ENCODE measurements at places on chromosomes 16 and 17.

DNA sequence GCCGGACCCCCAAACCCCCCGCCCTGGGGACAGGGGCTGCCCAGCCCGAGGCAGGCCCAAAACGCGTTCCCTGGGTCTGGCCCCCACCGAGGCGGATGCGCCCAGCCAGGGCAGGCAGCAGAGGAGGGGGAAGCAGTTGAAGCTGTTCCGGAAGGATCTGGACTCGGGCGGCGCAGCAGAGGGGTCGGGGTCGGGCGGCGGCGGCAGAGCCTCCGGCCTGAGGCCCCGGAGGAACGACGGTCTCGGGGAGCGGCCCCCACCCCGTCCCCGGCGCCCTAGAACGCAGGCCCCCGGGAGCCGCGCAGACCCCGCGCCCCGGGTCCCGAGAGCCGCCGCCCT is 22.9 kb upstream of the ZFPM1 start:
- DNase-seq = no peak

- no peak for DNase-seq
Measured at GRCh38 chr17:35132099-35132498, 10.0 kb downstream of the NLE1 start.

GRCh38 chr17:3502466-3502865 is 26.7 kb downstream of the ASPA start:
- DNase-seq = no peak

GRCh38 chr16:62741692-62742091 is 705.5 kb upstream of the CDH8 start:
- no peak for DNase-seq

- no peak for DNase-seq
Measured at GRCh38 chr16:68146585-68146984, 61.4 kb downstream of the NFATC3 start.

GRCh38 chr17:1714980-1715802 is 5.0 kb upstream of the TLCD2 start:
- DNase-seq = peak; percentile 82

DNA sequence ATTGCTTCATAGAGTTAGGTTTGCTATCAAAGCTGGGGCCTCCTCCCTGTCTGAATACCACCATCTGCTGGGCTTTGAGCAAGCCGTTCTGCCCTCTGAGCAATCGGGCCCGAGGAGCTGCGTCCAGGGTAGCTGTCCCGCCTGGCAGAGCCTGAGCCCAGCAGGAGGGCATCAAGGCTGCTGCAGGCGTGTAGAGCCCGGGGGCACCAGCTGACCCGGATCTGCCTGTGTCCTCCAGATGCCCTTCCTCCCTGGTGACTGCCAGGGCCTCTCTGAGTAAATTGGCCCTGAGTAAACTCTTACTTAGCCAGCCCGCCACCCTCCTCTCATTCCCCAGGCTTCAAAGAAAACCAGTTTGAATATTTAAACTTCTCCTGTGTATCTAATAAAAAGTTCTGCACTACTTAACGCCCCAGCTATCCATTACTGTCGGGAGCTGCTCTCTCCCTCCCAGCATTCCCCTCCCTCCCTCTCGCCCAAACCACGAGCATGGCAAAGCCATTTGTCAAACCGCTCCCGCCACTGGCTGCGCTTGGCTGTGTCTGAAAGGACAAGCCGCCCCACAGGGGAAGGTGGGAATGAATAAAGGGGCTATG is 16.4 kb downstream of the CDK5RAP3 start:
- DNase-seq = peak; percentile 54

DNA sequence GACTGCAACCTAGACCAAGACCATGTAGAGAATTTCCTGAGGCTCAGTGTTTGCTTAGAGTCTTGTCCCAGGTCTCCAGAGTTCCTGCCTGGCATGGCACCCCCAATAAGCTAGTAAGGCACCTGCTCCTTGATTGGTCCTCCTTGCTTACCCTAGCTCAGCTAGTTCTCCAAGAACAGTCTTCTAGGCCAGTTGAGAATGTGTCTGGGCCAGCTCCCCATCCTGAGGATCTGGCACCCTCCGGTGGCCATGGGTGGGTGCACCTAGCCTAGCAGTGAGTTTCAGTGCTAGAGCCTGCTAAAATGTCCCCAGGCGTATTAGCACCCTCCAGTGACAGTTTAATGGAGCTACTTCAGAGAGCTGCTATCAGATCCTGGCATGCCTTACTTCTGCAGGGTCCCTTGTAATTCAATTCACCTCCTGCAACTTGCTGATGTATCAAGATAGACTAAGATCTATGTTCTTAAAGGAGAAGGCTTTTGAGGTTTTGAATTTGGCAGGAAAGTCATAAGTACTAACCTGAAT is 44.4 kb upstream of the MED13 start:
- peak; percentile 85 for DNase-seq

GRCh38 chr17:40646791-40647623 is 611 bp downstream of the SMARCE1 start:
- DNase-seq = no peak

DNA sequence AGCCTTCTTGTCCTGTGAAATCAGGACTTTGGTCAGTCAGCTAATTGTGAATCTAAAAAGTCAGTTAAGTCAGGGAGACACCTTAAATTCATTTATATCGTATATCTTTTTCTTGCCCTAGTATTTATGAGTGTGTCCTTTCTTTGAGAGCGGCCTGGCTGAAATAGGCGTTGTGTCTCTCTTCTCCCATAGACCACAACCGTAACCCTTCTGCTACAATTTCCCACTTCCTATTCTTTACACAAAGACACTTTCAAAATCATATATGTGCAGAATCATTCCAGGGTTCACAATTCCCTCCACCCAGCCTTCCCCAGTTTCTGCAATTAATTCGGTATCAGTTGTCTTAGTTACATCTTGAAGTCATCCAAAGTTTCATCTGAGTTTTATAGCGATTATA is 14.0 kb upstream of the COTL1 start:
- no peak for DNase-seq

DNA sequence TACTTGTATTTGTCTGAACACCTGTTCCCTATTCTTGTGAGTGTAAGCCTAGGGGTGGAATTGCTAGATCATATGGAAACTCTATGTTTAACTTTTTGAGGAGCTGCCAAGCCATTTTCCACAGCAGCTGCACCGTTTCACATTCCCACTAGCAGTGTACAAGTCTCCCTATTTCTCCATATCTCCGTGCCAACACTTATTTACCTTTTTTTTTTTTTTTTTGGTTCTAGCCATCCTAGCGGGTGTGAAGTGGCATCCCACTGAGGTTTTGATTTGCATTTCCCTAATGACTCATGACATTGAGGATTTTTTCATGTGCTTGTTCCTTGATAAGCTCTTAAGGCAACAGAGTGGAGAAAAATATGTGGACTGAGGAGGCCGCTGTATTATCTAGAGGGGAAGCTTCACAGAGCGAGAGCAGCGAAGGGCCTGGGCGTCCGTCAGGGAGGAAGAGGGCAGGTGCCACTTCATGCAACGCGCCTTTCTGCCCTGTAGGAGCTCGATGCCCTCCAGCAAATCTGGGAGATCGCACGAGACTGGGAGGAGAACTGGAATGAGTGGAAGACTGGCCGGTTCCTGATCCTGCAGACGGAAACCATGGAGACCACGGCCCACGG is 50.0 kb downstream of the DNAH2 start:
- DNase-seq = no peak

GRCh38 chr17:62916684-62917571 is 49.1 kb upstream of the TANC2 start:
- no peak for DNase-seq
